Sigmoid colon (tissue), 7 donors: ENCODE measurements at places on chromosomes 4 and X. TPM values are rescaled to one million over a fixed set of nuclear protein-coding genes. Genes with fewer than 3 reads are reported as not detected.

DNA sequence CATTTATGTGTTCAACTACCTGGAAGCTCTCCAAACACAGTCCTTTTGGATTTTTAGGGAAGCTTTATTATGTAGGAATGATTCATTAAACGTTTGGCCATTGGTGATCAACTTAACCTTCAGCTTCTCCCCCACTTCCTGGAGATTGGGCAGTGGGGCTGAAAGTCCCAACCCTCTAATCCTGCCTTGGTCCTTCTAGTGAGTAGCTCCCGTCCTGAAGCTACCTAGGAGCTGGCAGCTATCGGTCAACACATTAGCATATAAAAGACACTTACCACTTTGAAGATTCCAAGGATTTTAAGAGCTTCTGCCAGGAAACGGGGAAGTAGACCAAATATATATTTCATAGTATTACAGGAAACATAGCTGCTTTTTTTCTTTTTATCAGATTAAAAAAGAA, 69.7 kb downstream of the MCUB start:
- no peak for DNase-seq

- no peak for DNase-seq
Measured at GRCh38 chr4:108893468-108893867, 130.6 kb upstream of the ETNPPL start.

- DNase-seq: no peak
Measured at GRCh38 chrX:10654960-10655359, 34.6 kb upstream of the MID1 start.

DNA sequence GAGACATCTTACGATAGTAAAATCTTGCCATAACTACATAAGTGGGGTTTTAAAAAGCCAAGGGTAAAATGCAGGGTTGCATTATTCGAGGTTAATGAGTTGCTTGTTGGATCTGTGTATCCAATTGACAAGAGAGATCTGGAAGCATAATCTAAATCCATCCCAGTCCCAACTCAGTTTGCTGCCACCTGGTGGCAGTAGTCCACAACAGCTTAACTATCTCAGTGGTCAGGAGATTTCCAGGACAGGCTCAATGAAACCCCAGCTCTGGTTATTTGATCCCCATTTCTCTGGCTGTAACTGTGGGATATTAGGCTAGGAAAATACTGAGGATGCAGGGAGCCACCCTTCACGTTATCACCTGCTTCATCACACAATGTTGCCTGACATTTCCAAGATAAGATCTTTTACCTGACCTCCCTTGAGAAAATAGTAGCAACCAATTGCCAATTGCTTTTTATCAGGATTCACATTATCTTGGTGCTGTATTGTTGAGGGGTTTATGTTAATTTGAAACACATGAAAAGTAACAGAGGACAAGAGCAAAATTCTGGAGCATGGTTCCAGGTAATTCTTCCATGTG, 88.2 kb upstream of the TNIP3 start:
- peak; percentile 68 for DNase-seq

DNA sequence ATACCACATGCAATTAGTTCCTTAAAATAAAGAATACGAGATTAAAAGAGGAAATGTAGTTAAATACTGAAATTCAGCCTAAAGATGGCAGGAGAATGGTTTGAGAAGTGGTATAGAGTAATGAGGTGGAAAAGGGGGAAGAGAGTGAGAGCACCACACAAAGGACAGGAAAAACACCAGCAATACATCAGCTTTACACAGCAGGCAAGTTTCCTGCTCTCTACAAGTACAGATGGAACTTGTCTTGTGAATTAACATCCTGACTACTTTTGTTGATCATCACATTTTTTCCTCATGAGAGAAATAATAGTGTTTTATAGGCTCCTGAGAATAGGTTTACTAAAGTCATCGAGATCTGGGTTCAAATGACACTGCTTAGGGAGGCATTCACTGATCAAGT, 2.9 kb upstream of the UNC5C start:
- DNase-seq: no peak

DNA sequence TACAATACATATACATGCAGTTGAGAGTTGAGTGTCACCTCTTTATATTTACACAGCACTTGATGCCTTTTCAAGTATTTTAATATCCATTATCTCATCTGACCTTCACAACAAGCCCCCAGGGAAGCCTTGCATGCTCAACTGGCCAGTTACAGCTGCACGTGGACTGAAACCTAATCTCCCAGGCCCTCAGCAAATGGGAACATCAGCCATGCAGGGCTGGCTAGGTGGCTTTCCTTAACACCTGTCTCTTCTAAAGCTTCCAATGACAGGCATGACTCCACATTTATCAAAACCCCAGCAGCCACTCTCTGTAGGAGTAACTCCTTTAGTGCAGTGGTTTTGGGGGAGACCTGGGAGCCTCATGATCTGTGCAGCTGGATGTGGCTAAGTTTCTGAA, 56.4 kb downstream of the PHKA2 start:
- no peak for DNase-seq

Gene HAUS7
- polyA plus RNA-seq: 37.8 TPM

Gene LPAR4
- polyA plus RNA-seq: 0.07 TPM

Gene HPF1
- polyA plus RNA-seq: 15.7 TPM

Gene SRPX2
- 12.0 TPM for polyA plus RNA-seq

Gene C4orf50
- not detected for polyA plus RNA-seq

Gene SSX3
- polyA plus RNA-seq: not detected
